ENCODE measurements at places on chromosomes 5 and 9. TPM values are rescaled to one million over a fixed set of nuclear protein-coding genes. Genes with fewer than 3 reads are reported as not detected.

- DNase-seq = no peak
These were observed 15.4 kb upstream of the SMIM15 start for GRCh38 chr5:61177716-61178115.

DNA sequence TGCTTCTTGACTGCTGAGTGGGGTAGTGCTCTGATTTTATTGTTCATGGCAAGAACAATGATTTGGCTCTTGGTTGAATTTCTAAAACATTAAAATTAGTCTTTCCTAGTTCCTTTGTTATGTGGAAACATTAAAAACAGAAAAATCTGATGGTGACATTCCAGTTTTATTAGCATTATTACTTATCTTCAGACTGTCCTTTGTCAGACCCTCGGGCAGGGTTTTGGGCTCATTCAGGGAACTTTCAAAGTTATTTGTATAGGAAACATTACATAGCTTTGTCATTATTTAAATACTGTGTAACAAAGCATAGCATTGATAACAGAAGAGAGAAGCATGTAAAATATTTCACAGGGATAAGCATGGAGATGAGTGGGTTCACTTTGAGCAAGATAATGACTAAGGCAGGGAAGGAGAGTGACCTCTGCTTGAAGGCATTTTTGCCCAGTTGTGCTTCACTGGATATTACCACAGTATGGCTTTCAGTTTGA, 119.9 kb downstream of the KDM4C start:
- no peak for DNase-seq

DNA sequence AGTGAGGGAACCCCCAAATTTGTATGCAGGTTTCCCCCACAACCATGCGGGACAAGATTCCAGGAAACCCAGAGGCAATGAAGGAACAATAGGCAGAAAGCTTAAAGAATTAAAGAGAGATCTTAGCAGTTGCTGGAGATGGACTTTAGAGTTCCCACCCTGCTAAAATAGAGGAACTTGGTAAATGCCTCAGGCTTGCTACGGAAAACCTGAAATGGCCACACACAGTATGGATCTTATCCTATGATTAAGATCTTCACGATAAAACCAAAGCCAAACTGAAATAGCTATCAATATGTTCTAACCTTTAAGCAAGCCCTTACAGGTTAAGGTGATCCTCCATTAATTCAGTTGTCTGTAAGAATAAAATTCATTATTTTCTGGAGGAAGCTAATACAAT, 148.3 kb downstream of the RANBP17 start:
- no peak for DNase-seq

DNA sequence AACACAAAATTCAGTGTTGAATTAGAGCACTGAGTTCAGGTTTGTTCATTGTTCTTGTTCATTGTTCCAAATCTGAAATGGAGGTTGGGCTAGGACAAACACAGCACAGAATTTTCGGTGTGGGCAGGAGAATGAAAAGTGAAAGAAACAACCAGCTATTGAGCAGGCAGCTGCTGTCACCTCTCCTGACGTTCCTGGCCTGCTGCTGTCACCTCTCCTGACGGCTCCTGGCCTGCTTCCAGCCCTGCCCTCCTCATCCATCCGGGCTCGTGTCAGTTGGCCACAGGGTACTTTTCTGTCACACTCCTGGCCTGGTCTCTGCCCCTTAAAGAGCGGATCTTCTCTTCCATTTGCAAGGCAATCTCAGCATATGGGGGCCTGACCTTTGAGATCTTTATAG, 45.2 kb upstream of the CKMT2 start:
- peak; percentile 38 for DNase-seq

The CHD1 gene
- polyA plus RNA-seq = 11.6 TPM

DNA sequence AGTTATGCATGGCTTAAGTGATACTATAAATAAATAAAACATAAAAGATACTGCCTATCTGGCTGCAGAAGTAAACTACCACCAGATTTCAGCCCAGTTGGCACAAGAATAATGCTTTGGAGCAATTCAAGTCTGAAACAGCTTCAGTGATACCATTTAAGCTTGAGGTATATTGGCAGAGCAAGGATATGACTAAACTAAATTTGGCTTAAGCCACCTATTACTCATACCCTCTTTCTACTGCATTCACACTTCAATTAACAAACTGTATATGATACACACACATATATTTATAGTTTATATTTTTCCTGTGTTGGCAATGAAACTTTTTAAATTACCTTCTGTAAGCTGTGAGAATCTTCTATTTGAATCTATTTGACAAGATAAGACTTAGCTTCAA, 431.9 kb downstream of the ANXA1 start:
- no peak for DNase-seq

The GRM6 gene
- polyA plus RNA-seq = not detected

GRCh38 chr9:84709056-84709455, 39.5 kb downstream of the NTRK2 start:
- DNase-seq = no peak

- no peak for DNase-seq
These were observed 353.5 kb downstream of the FBXL17 start for GRCh38 chr5:108028412-108028811.

The HTR1A gene
- polyA plus RNA-seq = not detected

GRCh38 chr9:114170771-114171461, 15.6 kb downstream of the COL27A1 start:
- no peak for DNase-seq

DNA sequence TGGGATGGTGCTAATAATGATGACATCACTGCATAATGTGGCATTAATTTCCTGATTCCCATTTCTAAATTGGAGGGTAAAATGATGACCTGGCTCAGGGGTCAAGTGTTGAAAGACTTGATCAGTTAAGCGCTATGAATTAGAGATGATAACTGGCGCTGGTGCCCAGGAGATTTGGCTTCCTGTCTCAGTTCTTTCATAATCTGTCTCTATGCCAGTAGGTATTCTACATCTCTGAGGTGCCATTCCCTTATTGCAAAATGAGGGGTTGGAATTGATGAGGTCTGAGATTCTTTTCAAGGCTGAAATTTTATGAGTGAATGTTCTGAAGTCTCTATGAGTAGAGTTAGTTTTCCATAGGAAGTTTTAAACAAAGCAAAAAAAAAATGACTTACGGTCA, 1715.1 kb upstream of the WWC1 start:
- DNase-seq = no peak

DNA sequence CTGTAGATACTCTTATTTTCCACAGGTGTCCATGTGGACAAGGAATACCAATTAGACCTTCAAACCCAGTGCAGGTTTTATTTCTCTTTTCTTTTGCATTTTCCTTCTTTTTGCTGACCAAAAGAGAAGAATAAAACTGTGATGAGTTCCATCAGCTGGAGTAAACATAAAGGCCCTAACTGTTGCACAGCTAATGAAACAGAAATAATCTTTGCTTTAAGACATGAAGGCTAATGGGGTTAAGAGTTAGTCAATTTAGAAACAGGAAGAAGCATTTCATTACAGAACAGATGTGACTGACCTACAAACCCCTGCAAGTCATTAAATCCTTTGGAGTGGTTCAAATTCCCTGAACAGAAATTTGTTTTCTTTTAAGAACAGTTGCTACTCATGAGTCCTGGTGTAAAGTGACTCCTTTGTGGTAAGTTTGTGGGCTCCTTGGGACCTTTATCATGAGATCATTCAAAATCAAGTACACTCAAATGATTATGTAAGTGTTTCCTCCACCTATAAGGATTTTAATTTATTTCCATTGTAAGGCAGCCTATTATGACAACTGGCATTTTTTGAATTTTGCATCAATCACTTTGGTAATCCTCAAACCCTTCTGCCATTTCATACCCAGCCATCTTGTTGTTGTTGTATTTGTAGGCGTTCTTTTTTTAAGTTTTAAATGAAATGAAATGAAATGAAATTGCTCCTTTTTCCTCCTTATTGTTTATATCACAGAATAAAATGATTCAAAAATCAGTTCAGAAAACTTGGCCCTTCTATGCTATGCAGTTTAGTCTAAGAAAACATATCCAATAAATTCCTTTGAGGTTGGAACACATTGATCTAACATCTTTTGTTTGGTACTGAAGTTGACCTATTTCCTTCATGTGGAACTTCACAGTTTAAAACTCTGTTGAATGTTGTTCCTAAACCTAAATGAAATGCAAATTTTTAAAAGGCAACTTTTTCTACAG, 1.3 kb downstream of the MINAR2 start:
- DNase-seq = no peak

The FOXD4L4 gene
- not detected for polyA plus RNA-seq

GRCh38 chr9:129704807-129705206, 39.4 kb downstream of the PRRX2 start:
- no peak for DNase-seq

The NCS1 gene
- 0.35 TPM for polyA plus RNA-seq

The MYORG gene
- 19.5 TPM for polyA plus RNA-seq

- peak; percentile 71 for DNase-seq
These were observed 2.1 kb upstream of the ANXA2R start for GRCh38 chr5:43042176-43042625.

DNA sequence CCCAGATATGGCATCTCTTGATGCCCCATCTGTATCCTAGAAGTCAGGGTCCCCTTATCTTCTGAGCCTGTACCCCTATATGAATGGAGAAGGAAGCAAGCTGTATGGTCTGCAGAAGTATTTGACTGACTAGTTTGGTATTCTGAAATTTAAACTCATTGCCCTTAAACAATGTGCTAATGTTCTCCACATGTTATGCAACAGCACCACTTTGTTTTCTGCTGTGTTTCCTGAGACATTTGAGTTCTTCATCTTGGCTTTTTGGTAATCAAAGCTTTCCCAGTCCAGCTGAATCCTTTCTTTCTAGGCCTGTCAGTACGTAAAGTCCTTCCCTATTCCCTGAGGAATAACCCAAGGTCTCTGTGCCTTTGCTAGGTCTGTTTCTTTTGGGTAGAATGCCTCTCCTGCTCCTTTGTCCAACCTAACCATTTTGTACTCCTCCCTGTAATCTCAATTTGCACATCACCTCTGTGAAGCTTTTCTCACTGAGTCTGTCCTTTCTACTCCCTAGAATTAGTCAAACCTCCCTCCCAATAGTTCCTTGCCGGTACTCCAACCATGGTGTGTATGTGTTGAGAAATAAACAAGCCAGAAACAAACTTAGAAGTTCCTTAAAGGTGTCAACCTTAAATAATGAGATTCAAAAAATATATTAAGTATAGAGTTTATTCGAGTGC, 72.1 kb upstream of the HSPB3 start:
- no peak for DNase-seq

DNA sequence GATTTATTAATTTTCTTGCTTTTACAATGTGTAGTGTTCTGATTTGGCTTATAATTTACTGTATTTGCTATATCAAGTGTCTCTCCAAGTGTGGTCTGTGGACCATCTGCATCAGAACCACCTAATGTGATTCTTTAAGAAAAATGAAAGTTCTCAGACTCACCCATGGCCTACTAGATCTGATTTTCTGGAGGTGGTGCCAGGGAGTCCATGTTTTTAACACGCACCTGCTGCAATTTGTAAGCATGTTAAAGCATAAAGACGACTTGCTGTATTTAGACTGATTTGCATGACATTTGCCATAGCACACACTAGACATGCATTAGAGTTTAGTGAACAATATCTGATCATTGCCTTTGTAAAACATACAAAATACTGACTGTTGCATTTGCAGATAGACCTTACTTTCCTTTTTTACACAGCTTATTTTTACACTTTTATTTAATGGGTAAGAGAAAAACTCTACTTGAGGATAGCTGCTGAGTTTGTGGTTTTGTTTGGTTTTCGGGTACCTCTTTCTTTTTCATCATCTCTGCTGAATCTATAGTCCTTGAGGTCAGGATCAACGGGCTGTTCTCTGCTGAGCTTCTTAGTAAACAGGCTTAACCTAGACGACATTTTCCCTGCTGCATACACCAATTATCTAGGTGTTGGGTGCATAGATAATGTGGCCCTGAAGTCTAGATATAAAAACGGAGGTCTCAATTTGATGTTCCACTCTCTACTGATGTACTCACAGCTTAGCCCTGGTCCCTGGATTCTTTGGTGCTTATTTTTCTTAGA, 138.0 kb upstream of the ZNF366 start:
- DNase-seq = no peak

The HRCT1 gene
- 0.44 TPM for polyA plus RNA-seq

The MIER3 gene
- 4.1 TPM for polyA plus RNA-seq

DNA sequence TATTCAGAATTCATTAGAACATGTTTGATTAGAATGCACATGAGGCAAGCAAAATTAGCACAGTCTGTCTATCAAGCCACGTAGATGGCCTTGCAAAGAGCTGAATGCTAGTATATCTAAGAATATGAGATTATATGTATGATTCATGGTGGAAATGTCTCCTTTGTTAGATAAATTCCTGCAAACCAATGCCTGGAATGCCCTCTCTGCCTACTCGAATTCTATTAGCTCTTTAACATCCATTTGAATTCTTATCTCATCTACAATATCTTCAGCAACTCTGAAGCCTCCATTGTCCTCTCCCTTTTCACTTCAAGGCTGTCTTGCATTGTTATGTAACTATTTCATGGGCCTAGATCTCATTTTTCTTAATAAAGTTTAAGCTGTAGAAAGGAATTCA, 205.5 kb downstream of the TMC1 start:
- DNase-seq = no peak

GRCh38 chr5:174832025-174832424, 107.6 kb downstream of the MSX2 start:
- no peak for DNase-seq

GRCh38 chr5:72015103-72015548, 92.1 kb upstream of the MAP1B start:
- no peak for DNase-seq

DNA sequence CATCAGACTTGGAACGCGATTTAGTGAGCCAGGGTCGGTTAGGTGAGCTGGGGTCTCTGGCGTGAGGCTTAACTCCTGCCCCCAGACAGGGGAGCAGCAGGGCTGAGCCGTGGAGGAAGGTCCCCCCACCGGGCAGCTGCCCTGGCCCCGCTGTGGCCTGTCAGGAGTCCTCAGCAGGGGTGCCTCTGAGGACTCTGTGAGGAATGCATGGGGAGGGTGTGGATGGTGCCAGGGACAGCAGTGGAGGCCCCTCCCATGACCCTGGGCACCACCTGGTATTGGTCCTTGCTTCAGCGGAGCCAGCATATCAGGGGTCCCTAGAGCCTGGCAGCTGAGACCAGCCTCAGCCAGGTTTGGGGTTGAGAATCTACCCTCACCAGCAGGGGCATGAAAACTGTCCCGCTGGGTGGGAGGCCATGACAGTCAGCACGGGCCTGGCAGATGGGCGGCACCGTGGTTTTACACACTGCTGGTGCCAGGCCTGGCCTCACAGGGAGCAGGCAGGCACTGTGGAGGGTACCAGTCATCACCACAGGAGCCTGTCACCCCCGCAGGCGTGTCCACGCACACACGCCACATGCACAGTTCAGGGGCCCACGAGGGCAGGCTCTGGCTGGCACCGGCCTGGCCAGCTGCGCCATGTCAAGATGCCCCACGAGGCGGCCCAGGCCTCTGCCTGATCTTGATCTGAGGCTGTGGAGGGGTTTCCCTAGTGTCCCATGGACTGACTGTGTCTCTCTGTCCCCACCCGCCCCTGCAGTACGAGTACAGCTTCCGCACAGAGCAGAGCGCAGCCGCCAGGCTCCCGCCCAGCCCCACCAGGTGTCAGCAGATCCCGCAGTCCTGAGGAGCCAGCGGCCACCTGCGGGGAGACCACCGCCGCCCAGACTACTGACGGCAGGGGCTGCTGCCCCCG, 111.1 kb upstream of the LMX1B start:
- no peak for DNase-seq

The DNAJA1 gene
- 72.3 TPM for polyA plus RNA-seq

The BBLN gene
- 42.1 TPM for polyA plus RNA-seq
